NCI-H1048 (cell line): ENCODE measurements at places on chromosomes 3 and 15.

DNA sequence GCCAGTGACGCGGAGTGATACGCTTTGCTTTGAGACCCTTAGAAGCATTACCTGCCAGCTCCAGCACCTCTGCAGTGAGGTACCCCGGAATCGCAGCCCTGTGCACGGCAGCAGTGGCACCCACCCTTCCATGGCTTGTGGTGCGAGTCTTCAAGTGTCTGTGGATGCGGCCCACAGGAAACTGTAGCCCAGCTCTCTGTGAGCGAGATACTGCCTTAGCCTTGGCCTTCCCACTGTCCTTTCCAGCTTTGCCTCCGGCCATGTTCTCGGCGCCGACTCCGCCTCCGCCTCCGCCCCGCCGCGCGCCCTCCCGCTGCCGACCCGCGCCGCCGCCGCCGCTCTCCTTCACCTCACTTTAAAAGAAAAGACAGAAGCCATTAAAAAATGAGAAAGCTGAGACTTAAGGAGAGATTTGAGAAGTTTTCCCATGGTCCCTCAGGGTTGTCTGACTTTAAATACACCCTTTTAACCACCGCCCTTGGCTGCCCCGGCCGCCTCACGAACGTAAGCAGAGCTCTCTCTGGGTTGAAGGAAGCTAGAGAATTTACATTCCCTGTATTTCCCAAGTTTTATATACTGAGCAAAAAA, 78.5 kb upstream of the FAM174B start:
- no peak for DNase-seq

DNA sequence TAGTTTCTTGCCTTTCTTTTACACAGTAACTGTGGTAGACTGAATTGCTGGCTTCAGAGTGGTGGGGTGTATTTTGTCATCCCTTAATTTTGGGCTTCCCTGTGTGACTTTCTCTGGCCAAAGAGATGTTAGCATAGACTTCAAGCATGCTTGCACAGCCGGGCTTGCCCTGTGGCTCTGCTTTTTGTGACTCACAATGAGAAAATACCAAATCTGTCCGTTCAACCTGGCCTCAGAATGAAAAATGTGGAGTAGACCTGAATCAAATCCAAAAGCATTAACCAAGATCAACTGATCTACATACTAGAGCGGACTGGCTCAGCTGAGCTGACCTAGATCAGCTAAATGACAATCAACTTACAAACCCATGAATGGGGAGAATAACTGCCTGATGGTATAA, 51.4 kb downstream of the PLAAT1 start:
- no peak for DNase-seq

DNA sequence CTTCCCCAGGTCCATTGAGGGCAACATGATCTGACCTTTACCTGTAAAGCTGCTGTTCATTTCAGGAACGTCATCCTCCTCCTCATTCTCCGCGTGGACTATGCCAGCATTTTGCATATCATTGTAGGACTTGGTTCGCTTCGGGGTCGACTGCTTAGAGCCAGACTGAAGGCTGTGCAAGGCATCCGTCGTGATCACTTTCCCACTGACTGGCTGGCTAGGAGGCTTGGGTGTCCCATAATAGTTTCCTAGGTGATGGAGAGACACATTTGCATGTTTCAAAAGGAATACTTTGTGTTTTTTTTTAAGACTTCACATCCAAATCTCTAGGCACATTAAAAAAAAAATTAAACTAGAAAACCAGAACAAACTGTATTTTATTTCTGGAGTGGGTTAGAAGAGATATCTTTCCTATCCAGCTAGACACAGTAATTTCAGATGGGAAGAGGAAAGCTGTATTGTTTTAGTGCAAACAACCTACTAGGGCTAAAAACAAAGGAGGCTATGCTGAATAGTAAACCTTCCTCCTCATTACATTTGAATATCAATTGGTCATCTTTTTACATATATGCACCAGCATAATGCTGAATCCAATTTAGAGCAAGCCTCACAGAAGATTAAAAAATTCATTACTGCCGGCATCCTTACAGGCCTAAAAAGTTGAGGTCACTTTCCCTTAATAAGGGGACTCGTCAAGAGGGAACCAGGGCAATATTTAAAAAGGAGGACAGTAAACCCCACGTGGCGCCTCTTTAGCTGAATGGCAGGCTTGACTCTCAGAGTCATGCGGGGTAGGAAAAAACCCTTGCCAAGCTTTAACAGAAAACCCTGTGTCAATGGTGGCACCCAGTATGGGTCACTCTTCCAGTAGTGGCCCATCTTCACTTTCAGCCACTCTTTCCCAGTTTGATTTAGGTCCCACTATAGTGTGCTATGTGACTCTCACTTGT, 559.9 kb downstream of the MAGI1 start:
- no peak for DNase-seq

GRCh38 chr3:146218880-146219866, 31.7 kb downstream of the PLSCR4 start:
- peak; percentile 7 for DNase-seq

GRCh38 chr15:66580643-66581042, 14.8 kb upstream of the LCTL start:
- no peak for DNase-seq

DNA sequence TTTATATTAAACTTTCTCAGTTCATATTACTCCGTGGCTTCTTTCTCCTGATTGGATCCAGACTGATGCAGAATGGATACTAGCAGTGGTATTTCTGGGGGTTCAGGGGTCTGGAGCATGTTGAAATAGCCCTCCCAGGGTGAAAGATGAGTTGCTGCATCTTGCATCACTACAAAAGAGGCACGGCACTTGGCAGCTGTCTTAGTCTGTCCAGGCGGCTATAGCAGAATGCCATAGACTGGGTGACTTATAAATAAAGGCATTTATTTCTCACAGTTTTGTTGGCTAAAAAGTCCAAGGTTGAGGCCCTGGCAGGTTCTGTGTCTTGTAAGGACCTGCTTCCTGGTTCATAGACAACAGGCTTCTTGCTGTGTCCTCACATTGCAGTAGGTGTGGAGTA, 660 bp upstream of the BCL2L10 start:
- DNase-seq, result no peak

GRCh38 chr3:138949445-138950005, 2.5 kb downstream of the FOXL2NB start:
- DNase-seq, result no peak

DNA sequence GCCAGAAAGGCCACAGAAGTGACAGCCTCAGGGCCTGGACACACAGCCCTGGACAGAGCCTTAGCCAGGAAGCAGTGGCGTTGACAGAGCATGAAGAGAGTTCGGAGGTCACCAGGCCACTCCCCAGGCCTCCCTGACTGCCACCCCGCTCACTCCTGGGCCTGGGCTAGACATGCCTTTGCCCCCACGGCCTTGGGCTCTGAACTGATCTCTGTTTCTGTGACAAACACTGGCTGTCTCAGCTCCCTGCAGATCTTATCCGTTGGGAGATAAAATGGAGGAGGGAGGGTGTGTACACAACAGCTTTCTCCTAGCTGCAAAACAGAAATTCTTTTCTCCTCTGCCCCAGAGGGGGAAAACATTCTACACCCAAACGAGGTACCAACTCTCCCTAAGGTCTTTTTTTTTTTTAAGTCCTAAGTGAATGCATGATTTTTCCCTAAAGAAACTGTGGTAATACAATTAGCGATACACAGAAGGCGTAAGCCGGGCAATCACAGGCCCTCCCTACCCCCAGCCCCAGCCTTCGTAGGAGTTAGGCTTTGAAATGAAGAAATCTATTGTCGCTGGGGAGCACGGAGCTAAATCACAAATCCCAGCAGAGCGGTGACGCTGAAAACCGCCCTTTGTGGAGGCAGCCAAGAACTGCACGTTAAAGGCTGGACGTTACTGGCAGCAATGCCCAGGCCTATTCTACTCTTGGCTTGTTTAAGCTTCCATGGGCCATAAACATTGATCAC, 45.0 kb downstream of the SRGAP3 start:
- no peak for DNase-seq

GRCh38 chr15:83044156-83044555, 22.9 kb downstream of the BTBD1 start:
- DNase-seq, result no peak
